Right ventricle myocardium inferior (tissue), 1 donor: ENCODE measurements at places on chromosomes 3 and 15. TPM values are rescaled to one million over a fixed set of nuclear protein-coding genes. Genes with fewer than 3 reads are reported as not detected.

DNA sequence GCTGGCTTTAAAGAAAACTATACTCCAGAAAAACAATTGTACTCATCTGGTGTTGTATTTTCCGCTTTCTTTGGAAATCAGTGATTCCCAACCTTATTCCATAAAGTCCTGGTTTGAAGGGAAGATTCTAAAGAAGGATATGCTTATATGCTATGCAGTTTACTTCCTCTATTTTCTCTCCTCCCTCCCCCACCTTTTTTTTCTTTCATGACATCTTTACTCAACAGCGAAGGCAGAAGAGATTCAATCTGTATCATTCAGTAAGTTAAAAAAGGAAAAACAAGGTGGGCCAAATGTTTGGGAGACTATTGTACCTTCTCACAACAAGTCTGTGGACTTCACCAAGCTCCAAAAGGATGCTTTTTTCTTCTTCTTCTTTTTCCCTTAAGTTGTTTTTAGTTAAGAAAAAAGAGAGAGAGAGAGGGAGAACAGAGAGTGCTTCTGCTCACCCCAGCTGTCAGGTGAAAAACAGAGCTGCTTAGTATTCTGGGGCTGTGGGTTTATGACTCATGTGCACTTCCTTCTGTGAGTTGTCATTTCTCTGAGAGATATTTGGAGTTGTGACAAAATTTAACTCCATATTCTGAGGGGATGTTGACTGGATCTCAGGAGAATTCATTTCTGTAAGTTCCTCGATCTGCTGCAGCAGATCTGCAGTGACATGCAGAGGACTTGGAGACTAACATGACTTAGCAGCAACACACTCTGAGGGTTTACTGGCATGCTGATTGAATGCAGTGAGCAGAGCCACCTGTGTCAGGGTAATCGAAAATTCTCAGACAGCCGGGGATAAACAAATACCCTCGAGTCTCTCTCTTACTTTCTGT lies 70.7 kb downstream of the SSR3 start:
- no peak for DNase-seq

DNA sequence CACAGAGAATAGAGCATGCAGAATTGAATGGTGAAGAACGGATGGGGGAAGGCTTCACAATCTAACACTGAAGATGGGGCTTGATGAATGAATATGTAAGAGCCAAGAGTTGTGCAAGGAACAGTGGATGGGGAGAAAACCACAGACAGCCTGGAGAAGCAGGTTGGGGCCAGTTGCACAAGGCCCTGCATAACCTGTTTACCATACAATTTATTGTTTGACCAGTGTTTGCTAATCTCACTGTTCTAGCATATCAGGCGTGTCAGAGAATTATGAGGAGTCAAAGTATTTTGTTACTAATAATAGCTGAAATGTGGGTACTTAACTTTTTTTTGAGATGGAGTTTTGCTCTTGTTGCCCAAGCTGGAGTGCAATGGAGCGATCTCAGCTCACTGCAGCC lies 36.4 kb downstream of the LINS1 start:
- no peak for DNase-seq

DNA sequence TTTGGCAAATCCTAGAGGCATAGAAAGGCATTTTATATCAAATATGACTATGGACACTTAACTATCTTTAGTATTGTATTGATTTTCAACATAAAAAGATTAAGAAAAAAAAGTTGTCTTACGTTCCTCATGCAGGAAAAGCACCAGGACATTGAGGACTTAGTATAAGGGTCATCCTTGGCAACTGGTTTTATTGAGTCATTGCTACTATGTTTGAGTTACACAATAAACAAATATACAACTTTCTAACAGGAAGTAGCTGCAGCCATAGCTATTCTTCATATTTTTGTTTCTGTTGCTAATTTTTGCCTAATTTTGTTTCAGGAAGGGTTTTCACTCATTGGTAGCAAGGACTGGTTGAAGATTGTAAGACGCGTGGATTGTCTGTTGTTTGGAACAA lies 93.0 kb downstream of the NPTN start:
- no peak for DNase-seq

- no peak for DNase-seq
These were observed 1.9 kb downstream of the PCLAF start for GRCh38 chr15:64379216-64379960.

DNA sequence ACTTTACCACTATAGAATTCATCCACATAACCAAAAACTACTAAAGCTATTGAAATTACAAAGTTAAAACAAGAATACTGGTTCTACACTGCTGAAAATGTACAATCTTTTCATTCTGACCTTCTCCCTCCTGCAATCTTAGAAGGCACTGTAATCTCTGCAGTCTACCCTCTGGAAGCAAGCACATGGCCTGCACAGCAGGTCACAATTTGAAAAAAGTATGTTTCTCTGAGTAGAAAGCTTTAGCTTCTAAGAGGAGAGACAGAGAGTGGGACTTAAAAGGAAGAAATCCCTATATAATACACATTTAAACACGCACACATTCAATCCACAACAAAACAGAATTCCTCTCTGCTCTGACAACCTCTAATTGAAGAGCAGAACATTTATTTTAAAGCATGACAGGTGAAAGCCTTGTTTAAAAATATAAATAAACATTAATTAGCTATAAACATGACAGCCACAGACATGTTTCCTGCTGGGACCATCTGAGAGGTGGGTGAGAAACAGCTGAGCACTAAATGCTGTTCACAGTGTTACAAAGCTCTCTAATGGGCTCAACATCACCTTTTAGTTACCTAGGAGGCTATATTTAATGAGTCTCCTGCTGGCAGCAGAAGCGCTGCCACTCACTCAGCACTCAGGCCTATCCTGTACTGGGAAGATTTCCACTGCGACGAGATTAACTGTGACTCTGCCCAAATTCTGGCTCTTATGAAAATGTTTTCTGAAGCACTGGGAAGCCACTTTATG lies 447.4 kb downstream of the AGBL1 start:
- no peak for DNase-seq

DNA sequence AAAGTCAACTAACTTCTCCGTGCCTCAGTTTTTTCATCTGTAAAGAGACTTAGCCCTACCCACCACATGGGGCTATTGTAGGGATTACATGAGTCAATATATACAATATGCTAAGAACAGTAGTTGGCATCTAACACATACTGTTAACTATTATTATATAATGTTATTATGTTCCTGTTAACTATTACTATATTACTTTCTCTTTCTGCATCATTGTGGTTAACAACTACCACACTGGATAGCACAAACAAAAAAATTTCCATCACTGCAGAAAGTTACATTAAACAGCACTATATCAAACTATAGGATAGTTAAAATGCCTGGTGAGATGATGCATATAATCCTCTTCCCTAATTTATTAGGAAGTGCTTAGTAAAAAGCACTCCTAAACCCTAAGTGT lies 23.7 kb downstream of the STAG1 start:
- DNase-seq = no peak

GRCh38 chr3:50126287-50127211 lies 28.6 kb upstream of the SEMA3F start:
- peak; percentile 26 for DNase-seq

GRCh38 chr3:60856257-60857046 lies 394.8 kb downstream of the FHIT start:
- no peak for DNase-seq

DNA sequence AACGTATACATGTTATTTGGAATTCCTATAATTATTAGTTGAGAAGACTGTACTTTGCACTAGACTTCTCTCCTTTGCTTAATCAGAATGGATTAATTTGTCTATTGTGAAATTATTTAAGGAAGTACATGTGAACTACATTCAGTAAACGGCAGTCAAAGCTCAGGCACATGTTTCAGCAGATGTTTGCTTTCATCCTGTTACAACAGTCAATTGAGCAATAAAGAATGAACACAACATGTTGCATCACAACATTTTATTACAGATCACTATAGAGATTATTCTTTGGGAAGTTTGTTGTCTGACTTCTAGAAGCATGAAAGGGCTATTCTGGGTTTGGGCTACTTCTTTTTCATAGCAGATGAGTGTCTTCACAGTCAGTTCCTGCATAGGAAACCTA lies 39.2 kb downstream of the RAB27A start:
- DNase-seq = no peak

DNA sequence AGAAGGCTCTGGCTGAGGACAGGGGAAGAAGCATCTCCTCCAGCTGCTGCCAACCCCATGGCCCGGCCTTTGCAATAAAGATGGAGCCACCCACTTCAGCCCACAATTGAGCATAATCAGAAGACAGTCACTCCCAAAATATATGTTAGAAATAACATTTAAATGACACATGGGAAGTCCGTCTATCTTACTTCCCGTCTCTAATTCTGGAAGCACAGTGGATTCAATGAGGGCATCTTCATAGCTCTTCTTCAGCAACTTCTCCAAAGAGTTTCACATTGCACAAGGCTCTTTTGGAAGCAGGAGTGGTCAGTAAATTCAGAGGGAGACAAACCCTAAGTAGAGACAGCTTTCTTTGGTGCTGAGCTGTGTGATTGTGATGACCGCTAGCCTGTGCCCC lies 67.0 kb upstream of the SEC61A1 start:
- no peak for DNase-seq

DNA sequence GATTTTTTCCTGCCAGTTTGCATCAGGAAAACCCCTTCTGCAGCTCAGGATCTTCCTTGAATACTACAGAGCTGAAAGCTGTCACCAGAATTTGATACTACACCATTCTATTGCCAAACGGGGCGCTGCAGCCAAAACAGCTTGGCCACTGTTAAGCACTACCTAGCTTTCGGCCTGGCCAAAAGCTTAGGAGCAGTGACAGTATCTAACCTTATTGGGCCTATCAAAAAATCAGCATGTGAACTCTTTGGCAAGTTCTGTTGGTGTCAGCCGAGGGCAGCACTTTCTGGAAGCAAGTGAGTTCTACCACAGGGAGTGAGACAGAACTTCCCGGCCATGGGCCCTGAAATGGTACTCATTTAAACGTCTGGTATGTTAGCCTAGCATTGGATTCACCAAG lies 16.1 kb upstream of the GYG1 start:
- no peak for DNase-seq

DNA sequence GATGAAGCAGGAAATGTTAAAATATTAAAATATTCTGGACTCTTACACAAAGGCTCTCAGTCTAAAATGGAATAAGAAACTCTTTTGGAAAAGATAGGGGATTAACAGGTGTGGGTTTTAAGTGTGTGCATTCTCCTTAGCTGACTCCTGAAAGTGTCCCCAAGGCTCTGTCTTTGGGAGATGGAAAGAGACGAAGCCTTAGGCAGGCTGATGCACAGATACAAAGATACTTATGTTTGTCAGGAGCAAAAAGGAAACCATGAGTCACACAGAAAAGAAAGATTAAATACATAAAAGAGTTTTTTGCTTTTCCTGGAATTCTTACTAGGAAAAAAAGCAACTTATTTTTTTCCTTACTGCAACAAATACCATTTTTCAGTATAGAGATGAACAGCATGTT lies 23.8 kb upstream of the ABI3BP start:
- DNase-seq = no peak

- peak; percentile 76 for DNase-seq
These were observed 16.8 kb downstream of the NOX5 start for GRCh38 chr15:69031013-69032001.

DNA sequence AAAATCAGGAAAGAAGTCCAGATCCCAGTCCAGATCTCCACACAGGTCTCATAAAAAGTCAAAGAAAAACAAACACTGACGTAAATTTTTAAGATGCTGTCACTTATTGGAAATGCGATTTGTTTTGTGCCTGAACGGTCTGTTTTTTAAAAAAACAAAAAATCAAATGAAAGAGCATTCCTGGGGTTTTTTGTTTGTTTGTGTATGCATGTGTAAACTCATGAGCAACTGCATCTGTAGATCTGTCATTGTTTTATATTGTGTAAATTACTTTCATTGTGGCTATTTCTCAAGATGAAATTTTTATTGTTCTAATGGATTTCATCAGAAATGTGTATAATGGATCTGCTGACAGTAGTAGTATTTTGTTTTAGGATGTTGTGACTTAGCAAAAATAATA lies 55.0 kb downstream of the U2SURP start:
- DNase-seq = no peak

DNA sequence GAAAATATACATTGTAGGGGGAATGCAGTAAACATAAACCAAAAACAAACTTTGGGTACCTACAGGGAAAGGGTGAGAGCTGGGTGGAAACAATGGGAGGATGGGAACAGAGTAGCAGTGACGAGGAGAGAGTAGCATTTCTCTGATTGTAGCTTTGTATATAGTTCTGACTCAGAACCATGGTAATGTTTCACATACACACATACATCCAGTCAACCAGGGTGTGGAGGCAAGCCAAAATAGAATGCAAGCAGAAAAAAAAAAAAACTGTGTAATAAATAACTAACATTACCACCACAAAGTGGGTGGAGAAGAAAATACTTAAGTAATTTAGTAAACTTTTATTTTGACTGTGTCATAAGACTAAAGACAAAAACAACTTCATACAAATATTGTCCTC lies 27.2 kb downstream of the BCL2A1 start:
- no peak for DNase-seq

GRCh38 chr15:74777769-74778598 lies 3.9 kb upstream of the CSK start:
- DNase-seq = peak; percentile 72

GRCh38 chr3:159996018-159996417 lies 7.4 kb downstream of the IL12A start:
- no peak for DNase-seq

GRCh38 chr15:63752075-63752684 lies 81.6 kb downstream of the HERC1 start:
- no peak for DNase-seq

DNA sequence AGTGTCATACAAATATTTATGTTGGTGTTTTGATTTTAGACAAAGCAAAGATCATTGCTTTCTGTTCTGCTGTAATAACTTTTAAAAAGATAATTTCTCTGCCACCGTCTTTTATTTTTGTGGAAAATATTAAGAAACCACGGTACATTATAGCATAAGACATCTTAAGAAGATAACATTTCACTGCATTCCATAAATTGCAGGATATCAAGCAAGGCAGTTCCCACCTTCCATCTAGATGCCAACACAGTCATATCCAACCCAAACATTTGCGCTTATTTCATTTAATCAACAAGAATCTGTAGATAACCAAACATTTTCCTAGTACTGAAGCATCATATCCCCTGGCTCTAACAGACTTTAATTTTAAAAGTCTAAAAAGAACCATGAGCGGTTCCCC lies 25.1 kb downstream of the ARHGAP31 start:
- no peak for DNase-seq

Gene CNTN3
- 3.4 TPM for total RNA-seq

Gene PARP9
- 14.0 TPM for total RNA-seq

Gene FBXO40
- total RNA-seq = 182 TPM

Gene SYNPR
- not detected for total RNA-seq

Gene RHOV
- not detected for total RNA-seq

Gene TAGLN3
- total RNA-seq = not detected

Gene ARL13B
- total RNA-seq = 3.4 TPM

Gene COL6A5
- total RNA-seq = not detected

Gene TLR9
- total RNA-seq = 0.38 TPM

Gene ZNF662
- 4.1 TPM for total RNA-seq

Gene CLSTN2
- total RNA-seq = 8.4 TPM

Gene FMN1
- 3.3 TPM for total RNA-seq

Gene DUOX2
- 0.08 TPM for total RNA-seq

Gene HIGD2B
- not detected for total RNA-seq

Gene AQR
- total RNA-seq = 10.1 TPM

Gene PAQR9
- total RNA-seq = 13.7 TPM
